ENCODE measurements at places on chromosomes 2 and 18.
A peak's percentile ranks its signal among the peaks of the same experiment; 100 is the strongest.

DNA sequence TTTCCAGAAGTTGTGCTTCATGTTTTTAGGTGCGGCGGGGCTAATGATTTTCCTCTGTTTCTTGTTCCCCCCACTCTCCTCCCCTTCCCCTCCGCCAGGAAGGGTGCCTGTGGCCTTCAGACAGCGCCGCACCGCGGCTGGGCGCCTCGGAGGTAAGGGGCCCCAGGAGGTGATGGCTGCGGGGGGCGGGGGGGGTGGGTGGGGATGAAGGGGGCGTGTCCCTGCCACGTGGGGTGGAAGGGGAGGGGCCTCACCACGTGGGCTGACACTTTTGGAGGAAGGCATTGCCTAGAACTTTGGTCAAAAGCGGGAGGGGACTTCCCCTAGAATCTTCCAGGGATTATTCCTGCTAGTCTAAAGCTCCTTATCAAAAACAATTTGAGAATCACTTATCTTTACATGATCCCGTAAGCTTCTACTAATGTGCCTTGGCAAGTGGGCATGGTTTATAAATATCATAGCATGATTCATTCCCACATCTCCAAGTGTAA, 83.1 kb downstream of the FAM210A start:
- no peak for DNase-seq

GRCh38 chr2:24731040-24731439, 62.2 kb downstream of the PTRHD1 start:
- no peak for DNase-seq

- DNase-seq: no peak
These were observed 1090.8 kb downstream of the BCL11A start for GRCh38 chr2:59462422-59463197.

DNA sequence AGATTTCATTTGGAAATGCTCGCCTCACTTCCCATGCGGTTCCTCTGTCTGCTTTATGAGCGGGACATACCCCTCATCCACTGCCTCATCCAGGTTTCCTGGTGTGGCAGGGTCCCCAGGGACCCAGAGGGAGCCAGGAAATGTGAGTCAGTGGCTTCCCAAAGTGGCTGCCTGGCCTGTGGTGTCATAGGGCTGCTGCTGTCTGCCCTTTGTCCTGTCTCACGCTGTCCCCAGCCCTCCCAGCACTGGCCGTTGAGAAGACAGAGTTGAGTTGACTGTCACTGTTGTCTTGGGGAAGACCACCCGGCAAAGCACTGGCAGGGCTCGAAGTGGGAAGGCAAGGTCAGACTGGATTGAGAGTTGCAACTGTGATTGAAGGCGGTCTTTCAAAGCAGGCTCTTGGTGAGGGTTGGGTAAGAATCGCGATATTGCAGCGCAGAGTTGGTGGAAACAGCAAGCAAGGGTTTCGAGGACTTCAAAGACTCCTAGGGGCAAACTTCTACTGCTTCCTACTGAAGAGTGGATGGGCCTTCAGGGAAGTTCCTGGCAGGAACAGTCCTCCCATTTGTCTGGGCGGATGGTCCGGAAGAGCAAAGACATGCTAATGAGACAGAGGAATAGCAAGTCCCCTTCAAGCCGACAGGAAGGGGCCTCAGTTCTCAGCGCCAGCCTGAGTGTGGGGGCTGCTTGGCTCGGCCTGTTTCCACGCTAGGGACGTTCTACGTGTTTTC, 33.9 kb downstream of the RAB31 start:
- DNase-seq: no peak

DNA sequence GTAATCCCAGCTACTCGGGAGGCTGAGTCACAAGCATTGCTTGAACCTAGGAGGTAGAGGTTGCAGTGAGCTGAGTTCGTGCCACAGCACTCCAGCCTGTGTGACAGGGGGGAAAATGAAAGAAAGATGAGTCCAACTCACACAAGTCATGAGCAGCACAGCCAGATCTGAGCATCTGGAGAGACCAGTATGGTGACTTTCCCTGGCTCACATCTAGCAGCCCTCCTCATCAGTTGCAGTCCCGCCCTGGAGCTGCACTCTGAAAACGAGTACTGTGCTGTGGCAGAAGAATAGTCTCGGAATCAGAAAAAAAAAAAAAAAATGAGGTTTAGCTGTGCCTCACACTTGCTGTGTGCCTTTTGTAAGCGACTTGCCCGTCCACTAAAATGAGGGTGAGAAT, 74.4 kb upstream of the TRIB2 start:
- DNase-seq: no peak

DNA sequence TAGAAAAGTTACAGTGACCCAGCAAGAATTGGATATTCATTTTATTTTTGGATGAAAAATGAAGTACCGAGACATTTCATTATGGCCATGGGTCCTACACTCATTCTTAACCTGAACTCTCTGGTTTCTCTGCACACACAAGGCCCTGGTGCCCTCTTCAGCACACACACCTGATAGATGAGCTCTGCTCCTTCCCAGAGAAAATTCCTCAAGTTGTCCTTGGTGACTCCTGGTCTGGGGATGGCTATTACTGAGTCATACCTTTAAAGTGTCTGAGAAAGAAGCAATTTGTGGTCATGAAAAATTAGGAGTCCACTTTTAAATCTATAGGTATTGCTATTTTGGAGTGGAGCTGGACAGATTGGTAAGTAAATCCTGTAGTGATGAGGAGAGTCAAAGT, 311.5 kb downstream of the CDH2 start:
- DNase-seq: no peak

GRCh38 chr2:634636-635388, 42.4 kb downstream of the TMEM18 start:
- no peak for DNase-seq

- DNase-seq: no peak
These were observed 3.0 kb downstream of the TMEM37 start for GRCh38 chr2:119434664-119435063.

- no peak for DNase-seq
These were observed 58.6 kb upstream of the OTOF start for GRCh38 chr2:26536371-26537068.

GRCh38 chr2:2901384-2902345, 476.0 kb downstream of the EIPR1 start:
- no peak for DNase-seq

GRCh38 chr18:7017013-7017412, 100.6 kb downstream of the LAMA1 start:
- no peak for DNase-seq

- DNase-seq: no peak
These were observed 1599.0 kb upstream of the LRRTM1 start for GRCh38 chr2:81903534-81903933.

DNA sequence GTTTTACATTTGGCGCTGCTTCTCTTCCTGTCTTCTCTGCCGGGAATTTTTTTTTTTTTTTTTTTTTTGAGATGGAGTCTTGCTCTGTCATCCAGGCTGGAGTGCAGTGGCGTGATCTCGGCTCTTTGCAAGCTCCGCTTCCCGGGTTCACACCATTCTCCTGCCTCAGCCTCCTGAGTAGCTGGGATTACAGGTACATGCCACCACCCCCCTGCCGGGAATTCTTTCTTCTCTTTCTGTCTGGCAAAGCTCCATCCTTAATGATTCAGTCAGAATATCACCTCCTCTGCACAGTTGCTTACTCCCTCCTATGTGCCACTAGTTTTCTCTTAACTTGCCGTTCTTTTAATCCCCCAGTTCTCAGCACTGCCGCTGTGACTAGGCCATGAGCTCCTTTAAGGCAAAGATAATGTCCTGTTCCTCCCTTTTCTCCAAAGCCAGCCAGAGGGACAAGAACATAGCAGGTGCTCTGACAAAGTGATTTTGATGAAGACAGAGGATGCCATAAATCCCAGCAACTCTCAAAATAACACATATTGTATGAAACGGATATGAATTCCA, 112.1 kb upstream of the LRATD1 start:
- DNase-seq: no peak

GRCh38 chr2:1728821-1729220, 15.5 kb downstream of the PXDN start:
- DNase-seq: no peak

- no peak for DNase-seq
These were observed 13.0 kb downstream of the MCM6 start for GRCh38 chr2:135863233-135863632.

GRCh38 chr2:197369228-197369932, 58.8 kb upstream of the ANKRD44 start:
- no peak for DNase-seq

- no peak for DNase-seq
These were observed 90.6 kb upstream of the EFEMP1 start for GRCh38 chr2:56014046-56014730.

- no peak for DNase-seq
These were observed 2.1 kb downstream of the NABP1 start for GRCh38 chr2:191679818-191680600.

GRCh38 chr18:49747876-49748275, 65.5 kb downstream of the ACAA2 start:
- DNase-seq: no peak

GRCh38 chr2:229713371-229714079, 830 bp downstream of the DNER start:
- peak; percentile 8 for DNase-seq

GRCh38 chr18:24964216-24964615, 387.8 kb downstream of the ZNF521 start:
- no peak for DNase-seq

DNA sequence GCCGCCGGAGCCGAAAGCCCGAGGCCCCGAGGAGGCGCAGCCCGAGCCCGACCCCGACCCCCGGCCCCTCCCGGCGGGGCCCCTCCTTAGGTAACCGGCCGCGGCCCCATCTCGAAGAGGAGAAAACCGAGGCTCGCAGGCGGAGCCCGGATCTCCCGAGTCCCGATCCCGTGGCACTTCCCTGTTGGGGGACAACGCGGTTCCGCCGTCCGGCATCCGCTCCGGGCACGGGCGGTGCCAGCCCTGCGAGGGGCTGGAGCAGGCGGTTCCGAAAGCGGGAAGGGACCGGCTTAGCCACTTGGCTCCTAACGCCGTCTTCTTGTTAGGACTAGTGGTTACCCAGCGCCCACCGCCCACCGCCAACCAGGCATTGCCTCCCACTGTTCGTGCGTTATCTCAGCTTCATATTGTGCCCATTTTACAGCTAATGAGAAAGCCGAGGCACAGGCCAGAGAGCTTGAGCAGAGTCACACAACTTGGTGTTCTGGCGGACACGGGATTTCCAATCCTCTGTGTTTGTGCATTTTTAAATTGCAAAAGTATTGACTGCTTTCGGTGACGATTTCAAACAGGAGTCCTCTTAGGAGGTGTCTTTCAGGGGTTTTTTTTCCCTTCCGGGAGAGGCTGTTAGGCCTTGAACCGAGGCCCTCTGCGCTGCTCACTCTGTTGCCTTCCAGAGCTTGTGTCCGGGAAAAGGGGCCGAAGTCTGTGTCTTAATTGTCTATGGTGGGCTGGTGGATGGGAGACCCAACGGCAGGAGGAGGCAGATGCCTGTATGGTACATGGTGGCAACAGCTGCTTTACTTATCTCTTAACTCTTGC, 562 bp downstream of the CENPA start:
- no peak for DNase-seq

GRCh38 chr2:186060744-186061440, 322.3 kb downstream of the FSIP2 start:
- no peak for DNase-seq

Measured in T-helper 2 cell (primary cell).